T-cell (primary cell): ENCODE measurements at places on chromosomes 11 and 22.

- no peak for DNase-seq
Measured at GRCh38 chr11:61666684-61667297, 13.4 kb upstream of the DAGLA start.

- no peak for DNase-seq
Measured at GRCh38 chr11:35006389-35007128, 90.1 kb downstream of the PDHX start.

- no peak for DNase-seq
Measured at GRCh38 chr22:30506507-30506968, 1.0 kb upstream of the SEC14L4 start.

GRCh38 chr11:11966826-11967668, 41.4 kb downstream of the DKK3 start:
- peak; percentile 67 for DNase-seq

DNA sequence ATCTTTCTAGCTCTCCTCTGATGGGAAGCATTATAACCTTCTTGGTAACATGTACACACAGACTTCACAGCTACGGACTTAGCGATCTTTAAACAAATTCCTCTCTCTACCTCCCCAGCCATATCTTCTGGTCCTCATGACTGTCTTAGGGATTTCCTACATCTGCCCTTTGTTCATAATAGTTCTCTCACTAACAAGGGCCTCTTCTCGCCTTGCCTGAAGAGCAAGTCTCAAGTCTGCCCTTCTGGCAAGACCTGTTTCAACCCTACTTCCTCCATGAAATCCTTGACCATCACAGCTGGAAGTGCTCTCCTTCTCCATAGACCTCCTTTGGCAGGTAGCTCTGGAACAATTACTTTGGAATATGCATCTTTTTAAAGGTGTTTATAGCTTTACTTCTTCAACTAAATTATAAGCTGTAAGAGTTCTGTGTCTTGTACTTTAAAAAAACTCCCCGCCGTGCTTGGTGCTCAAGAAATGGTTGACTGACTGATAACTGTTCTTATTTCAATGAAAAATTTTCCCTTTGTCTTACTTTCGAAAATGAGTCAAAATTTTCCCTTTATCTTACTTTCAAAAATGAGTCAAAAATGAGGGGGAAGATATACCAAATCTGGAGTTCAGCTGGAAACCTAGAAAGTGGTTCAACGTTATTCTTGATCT, 34.7 kb downstream of the SNX19 start:
- DNase-seq: no peak

- DNase-seq: no peak
Measured at GRCh38 chr11:123135863-123136446, 59.1 kb downstream of the CLMP start.

DNA sequence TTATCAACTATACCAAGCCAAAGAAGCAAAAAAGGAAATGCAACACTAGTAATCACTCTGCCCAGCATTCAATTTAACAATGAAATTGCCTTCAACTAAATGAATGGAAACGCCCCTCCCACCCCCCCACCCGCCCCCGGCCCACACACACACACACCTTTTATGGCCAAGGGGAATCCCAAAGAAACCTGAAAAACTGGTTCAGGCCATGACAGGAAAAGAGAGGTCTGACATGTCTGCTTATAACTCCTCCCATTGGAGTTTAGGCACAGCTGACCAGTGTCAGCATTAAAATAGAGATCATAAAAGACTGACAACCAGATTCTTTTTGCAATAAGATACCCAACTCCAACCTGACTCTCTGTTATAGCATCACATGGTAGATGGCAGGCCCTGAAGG, 42.6 kb downstream of the ACER3 start:
- DNase-seq: no peak

DNA sequence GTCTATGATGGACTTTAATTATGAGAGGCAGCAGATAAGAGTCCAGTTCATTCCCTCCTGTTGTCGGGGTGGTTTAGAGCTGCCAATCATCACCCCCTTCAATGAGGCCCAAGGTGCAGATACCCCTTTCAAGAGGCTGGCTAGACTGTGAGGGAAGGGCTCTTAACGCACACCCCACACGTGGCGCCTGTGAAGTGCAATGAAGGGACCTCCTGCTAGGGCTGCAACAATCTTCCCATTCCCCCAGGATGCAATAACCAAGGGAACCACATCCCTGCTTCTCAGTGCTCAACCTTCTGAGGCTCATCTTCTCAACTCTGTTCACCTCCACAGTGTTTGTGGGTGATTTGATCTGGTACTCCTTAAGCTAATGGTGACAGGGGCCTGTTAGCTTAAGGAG, 19.0 kb downstream of the TENM4 start:
- no peak for DNase-seq

DNA sequence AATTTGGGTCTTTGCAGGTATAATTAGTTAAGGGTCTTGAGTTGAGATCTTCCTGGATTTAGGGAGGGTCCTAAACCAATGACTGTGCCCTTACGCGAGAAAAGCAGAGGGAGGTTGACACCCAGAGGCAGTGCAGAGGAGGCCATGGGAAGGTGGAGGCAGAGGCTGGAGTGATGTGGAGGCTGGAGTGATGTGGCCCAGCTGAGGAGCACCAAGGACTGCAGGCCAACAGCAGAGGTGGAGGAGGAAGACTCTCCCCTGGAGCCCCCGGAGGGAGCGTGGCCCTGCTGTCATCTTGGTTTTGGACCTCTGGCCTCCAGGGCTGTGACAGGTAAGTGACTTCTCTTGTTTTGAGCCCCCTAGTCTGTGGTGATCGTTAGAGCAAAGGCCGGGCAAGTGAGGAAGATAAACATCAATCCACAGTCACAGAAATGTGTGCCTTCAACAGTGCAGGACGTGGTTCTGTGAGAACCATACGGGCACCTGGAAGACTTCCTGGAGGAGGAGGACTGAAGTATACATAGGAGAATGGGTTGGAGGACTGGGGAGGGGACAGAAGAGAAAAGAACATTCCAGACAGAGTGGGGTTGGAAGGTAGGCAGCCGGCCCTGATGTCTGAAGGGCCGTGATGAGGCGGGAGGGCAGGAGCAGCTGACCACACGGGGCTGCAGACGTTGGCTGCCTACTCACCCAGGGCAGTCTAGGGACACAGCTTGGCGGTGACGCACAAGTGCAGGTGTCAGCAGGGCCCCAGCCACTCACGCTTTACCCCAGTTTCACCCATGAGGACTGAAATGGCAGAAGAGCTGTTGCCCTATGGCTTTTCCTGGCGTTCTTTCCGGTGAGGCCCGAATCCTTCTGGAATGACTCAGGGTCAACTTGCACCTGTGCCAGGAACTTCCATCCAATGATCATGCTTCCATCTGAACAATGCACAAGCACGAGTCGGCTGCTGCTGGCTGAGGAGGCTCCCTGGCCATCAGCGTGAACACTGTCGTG, 270.2 kb downstream of the CTTN start:
- DNase-seq: no peak
